ENCODE measurements at places on chromosomes 7 and 10. TPM values are rescaled to one million over a fixed set of nuclear protein-coding genes. Genes with fewer than 3 reads are reported as not detected.

Gene IL2RA
- polyA plus RNA-seq: not detected

Gene ALOX5
- 0.27 TPM for polyA plus RNA-seq

Gene CCDC3
- polyA plus RNA-seq: 1.6 TPM

Gene EBF3
- 12.1 TPM for polyA plus RNA-seq

Gene DUS4L
- 8.7 TPM for polyA plus RNA-seq

Gene CC2D2B
- polyA plus RNA-seq: 6.2 TPM

Gene ZCWPW1
- polyA plus RNA-seq: 9.3 TPM

Gene TMEM176A
- not detected for polyA plus RNA-seq

Gene NANOS1
- 1.4 TPM for polyA plus RNA-seq

Gene UBTD1
- not detected for polyA plus RNA-seq

Gene MBL2
- polyA plus RNA-seq: not detected

Gene TRIM73
- 0.27 TPM for polyA plus RNA-seq

Gene MDFIC
- 13.4 TPM for polyA plus RNA-seq

Gene SKIDA1
- polyA plus RNA-seq: 0.07 TPM

Measured in Purkinje cell (primary cell).